NCI-H69 (cell line): ENCODE measurements at places on chromosomes 16 and 17.

DNA sequence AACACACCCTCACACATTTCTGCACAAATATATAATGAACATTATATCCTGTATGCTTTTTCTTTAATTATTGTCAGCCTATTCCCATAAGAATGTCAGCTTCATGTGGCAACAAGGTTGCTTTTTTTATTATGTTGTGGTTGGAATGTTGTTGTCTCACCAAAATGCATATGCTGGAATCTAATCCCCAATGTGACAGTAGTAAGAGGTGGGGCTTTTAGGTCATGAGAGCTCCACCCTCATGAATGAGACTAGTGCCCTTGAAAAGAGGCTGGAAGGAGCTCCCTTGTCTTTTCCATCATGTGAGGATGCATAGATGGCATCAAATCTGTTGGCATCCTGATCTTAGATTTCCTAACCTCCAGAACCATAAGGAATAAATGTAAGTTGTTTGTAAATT is 131.3 kb upstream of the IRX6 start:
- DNase-seq, result no peak

DNA sequence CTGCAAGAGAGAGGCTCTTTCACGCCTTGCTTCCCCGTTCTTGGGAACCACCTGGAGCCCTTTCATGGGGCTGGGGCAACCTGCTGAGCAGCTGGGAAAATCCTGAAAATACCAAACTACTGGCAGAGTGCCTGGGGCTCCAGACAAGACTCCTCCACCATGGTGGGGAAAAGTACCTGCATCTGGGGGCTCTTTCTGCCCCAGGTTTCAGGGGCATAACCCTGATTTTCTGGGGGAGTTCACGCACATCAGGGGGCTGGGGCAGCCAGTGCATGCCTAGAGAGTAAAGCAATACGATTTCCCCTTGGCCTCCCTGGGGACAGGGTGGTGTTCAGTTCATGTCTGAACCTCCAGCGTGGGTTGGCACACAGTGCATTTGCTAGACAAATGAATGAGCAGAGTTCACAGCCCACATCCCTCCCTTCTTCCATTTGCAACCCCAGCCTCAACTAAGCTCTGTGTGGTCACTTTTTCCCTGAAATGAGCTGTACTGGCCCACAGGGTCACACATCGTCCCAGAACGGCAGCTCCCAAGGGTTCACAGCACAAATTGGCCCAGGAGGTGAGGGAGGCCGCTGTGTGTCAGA is 5.2 kb upstream of the CDC42EP4 start:
- DNase-seq, result peak; percentile 85

DNA sequence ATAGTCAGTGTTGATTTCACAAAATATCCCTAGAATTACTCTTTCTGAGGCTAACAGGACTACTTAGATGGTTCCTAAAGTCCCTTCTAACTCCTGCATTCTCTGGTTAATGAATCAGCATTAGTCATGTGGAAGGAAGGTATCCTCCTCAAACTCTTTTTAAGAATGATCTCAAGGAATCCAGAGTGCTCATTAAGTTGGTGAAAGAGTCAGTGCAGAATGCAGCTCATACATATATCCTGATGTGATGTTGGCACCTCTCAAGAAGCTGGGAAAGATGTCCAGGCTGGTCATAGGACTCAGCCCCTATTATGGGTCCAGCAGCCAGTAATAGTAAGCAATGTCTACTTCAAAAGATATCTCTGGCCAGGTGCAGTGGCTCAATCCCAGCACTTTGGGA is 65.5 kb downstream of the PIGL start:
- no peak for DNase-seq

DNA sequence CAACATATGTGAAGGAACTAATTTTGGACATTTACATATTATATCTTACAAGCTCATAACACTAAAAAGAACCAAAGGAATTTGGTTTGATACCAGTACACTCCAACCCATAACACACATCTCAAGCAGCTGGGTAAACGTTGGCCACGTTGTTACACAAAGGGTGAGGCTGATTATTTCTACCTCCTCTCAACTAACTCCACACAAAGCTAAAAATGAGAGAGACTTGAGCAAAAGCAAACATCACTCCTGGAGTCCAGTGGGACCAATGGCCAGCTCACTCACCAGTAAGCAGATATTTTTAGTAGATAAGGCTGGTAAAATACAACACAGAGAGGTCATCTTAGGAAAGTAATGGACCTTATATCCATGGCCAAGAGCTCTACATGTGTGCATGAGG is 207.6 kb downstream of the MRTFB start:
- DNase-seq, result no peak

DNA sequence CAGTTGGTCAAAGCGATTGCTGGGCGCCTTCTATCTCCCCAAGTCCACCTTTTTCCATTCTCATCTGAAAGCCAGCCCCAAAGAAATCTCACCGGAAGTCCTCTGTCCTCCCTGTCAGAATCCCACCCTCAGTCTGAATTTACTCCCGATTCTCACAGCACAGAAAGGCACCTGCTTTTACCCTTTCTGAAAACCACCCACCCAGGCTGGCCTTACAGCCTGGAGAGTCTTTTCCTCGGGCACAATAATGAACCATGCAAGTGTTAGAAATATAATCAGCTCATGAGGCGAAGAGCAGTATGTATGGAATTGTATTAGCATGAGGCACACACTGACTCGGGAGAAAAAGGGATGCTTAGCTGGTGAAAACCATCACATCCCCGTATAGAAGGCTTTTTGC is 1.2 kb upstream of the ZFHX3 start:
- DNase-seq, result no peak

DNA sequence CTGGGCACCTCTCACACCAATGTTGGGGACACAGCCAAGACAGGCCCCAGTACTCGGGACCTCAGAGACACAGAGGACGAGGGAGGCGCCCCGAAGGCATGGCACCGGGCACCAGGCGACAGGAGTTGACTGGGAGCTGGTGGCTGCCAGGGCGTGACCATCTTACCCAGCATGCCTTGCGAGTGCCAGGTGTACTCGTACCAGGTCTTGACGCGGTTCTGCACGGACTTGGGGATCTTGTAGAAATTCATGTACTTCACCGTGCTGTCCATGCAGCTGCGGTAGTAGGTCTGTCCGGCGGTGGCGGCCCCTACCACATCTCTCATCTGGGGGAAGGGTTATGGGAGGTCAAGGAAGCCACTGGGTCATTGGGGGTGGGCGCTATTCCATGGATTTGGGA is 67.3 kb downstream of the CNGB1 start:
- DNase-seq, result no peak

DNA sequence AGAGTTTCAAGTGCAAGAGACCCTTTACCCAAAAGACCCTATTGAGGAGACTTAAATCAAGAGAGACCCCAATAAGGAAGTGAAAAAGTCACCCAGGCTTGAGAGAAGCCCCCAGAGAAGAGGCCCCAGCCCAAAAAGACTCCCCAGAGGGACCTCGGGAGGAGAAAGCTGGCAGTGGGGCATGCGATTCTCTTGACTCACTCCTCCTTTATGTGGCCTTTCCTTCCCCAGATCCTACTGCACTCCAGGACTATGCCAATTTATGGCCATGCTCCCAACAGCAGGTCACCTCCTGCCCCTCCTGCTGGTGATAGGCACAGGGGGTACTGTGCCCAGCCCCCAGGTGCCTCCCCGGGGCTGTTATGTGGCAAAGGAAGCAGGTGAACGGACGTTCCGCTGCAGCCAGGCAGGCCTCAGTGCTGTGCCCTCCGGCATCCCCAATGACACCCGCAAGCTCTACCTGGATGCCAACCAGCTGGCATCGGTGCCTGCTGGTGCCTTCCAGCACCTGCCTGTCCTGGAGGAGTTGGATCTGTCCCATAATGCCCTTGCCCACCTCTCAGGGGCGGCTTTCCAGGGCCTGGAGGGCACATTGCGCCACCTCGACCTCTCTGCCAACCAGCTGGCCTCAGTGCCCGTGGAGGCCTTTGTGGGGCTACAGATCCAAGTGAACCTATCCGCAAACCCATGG is 16.3 kb downstream of the LRRC3C start:
- DNase-seq, result no peak

DNA sequence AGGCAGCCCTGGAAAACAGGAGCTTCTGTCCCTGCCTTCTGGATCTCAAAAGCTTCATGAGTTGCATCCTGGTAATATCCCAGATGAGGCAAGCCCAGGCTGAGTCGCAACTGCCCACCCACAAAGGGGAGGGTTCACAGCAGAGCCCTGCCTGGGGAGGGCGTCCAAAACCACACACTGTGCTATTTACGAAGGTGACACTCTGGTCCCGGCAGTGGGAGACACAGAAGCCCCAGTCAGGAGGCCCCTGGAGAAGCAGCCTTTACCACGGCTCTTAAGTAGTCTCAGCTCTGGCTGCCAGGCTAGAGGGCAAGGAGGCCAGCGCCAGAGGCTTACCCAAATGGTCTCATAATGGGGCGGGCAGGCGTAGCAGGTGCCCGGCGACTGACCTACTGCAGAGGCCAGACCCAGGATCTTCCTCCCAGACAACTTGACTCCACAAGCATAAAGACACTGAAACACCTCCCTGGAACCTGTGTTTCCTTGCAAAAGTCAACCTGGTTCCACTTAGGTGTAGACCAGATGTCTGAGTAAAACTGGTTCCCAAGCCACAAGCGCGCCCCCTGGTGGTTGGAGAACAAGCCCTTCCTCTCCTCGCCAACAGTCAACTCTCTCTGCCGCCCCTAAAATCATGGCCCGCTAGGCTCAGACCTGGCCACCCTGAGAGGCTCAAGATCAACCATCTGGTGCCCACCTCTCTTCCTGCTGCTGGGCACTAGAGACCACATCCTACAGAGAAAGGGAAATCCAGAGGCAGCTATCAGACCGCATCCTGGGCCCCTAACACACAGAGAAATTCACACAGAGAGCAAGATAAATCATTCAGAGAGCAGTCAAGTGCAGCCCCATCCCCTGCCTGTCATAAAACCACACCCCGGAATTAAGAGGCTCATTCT is 5.2 kb downstream of the AXIN2 start:
- DNase-seq, result peak; percentile 80

DNA sequence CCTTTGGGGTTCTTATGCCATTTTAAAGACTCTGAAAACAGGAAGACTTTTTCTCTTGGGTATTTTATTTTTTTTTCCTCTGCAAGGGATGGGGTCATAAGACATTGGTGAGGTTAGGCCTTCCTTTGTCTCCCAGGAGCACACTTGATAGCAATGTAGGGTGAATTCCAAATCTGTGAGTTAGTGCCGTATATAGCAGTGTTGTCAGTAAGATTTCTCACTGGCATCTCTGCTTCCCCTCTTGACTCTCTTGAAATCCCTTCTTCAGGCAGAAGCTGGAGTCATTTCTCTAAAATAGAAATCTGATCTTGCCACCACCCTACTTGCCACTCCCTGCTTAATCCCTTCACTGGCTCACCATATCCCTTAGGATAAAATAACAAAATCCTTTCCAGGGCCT is 529.7 kb downstream of the WWOX start:
- no peak for DNase-seq

DNA sequence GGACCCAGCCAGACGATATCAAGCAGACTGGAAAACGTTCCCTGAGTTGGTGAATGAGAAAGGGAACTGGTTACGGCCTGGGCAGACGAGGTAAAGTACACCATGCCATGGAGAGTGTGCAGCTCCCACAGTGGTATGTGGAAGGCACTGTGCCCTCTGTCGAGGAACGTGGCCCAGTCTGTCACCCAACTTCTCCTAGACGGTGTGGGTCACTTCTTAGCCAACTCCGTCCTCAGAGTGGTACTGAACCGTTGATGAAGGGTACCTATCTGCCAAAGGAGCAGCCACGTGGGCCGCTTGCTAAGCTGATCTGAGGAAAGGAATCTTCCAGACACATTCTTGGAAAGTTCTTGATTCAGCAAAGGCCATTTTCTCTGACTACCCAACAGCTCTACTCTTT is 56.0 kb upstream of the AXIN2 start:
- DNase-seq, result no peak

GRCh38 chr16:49757559-49758069 is 98.3 kb downstream of the ZNF423 start:
- peak; percentile 72 for DNase-seq

DNA sequence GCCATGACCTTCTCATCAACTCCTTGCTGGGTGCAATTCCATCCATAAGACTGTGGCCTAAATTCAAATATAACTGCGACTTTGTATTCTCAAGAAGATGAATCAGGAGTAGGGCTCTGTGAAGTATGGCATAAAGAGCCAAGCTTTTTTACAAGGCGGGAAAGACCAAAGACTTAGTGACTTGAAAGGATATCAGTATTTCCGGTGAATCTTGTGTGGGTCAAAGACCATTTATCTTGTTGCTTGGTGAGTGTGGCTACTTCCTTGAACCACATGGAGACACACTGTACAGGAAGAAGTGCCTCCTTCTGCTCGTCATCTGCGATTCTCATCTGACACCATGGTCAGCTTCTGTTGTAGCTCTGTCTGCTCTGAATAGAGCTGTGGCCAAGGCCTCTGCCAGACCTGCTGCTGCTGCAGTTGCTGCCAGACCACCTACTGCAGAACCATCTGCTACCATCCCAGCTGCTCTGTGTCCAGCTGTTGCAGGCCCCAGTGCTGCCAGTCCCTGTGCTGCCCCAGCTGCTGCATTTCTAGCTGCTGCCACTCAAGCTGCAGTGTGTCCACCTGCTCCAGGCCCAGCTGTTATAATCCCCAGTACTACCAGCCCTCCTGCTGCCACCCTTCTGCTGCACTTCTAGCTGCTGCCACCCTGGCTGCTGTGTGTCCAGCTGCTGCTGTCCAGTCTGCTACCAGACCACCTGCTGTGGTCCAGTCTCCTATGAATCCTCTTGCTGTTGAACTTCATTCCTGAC is 6.1 kb upstream of the KRTAP2-4 start:
- peak; percentile 62 for DNase-seq

DNA sequence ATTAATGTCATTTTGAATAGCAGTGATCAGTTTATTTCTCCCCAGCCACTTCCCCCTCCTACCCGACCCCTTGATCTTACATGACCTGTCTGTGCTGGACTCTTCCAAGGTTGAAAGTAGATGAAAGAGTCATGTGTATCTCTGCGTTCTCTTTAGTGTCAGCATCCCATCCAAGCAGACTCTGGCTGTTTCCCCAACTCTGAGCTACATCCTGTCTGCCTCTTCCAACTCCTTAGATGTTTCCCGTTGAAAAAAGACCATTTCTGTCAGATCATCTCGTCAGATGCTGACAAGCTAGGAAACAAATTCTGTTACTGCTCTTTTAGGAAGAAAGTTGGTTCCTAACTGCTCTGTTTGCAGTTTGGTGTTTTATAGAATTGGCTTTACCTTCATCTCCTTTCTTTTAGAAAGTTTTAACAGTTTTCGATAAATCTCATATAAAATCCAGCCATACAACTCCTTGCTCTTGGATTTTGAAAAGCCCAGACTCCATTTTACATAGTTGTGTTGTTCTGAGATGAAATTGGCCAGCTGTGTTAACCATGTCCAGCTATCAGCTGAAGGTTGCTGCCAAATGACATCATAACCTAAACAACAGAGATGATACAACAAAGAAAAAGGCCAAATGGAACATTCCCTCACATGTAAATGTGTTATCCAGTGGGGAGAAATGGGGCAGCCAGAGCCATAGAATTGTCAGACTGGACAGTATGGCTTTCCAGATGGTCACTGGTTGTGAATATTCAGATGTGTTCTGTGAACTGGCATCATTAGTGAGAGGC is 43.5 kb downstream of the CYB561 start:
- DNase-seq, result no peak

DNA sequence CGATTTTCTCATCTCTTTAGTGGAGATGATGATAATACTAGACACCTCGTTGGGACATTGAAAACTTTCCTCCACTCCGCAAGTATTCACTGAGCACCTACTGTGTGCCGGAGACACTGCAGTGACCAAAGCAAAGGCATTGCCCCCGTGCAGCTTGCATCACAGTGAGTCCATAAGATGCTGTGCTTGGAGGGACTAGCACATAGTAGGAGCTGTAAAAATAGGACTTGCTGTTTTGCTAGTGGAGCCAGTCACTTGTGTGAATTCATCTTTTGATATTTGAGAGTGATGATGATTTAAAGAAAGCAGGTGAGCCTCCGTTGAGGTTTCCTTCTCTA is 5.3 kb upstream of the MAP2K3 start:
- no peak for DNase-seq

GRCh38 chr16:13148836-13149235 is 247.4 kb downstream of the SHISA9 start:
- no peak for DNase-seq
